ENCODE measurements at places on chromosomes 4 and X.

- no peak for DNase-seq
These were observed 152.8 kb downstream of the ENPP6 start for GRCh38 chr4:184064877-184065276.

DNA sequence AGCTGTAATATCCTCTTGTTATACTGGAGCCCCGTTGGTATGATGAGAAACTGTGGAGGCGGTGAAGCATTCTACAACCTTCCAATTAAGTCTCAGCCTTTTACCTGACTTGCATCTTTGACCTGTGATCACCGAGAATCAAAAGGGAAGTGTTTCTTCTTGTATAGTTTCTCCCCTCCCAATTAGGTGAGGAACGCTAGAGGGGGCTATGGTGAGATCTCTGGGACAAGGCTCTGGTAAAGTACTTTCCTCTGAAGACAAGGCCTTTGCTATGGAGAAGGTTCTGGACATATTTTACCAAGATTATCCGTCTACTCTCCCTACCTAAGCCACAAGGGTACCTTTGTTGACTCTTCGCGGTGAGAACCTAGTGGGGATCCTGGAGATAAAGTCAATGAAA lies 111.3 kb downstream of the CBLL2 start:
- no peak for DNase-seq

GRCh38 chrX:48505481-48505880 lies 3.3 kb upstream of the PORCN start:
- DNase-seq = no peak

- DNase-seq = no peak
These were observed 260.9 kb downstream of the GLUD2 start for GRCh38 chrX:121308276-121308805.

GRCh38 chrX:130330146-130330545 lies 9.6 kb upstream of the SLC25A14 start:
- no peak for DNase-seq

All from C1 segment of cervical spinal cord (tissue), 14 donors.